ENCODE measurements at places on chromosomes 7 and 10. TPM values are rescaled to one million over a fixed set of nuclear protein-coding genes. Genes with fewer than 3 reads are reported as not detected.

The ADARB2 gene
- 0.10 TPM for total RNA-seq

The GIMAP1 gene
- total RNA-seq: 9.4 TPM

The PARG gene
- 13.7 TPM for total RNA-seq

The GFRA1 gene
- total RNA-seq: 3.7 TPM

The SLC37A3 gene
- total RNA-seq: 29.1 TPM

The MYOZ1 gene
- total RNA-seq: not detected

The FAM25A gene
- not detected for total RNA-seq

The CPSF4 gene
- 17.6 TPM for total RNA-seq

The MEPCE gene
- total RNA-seq: 42.4 TPM

The EPHB6 gene
- total RNA-seq: not detected

The CDNF gene
- 0.44 TPM for total RNA-seq

The SPAG6 gene
- not detected for total RNA-seq

The GLI3 gene
- total RNA-seq: 3.8 TPM

The AKR1D1 gene
- total RNA-seq: not detected

The BMPER gene
- not detected for total RNA-seq

The SYT15 gene
- total RNA-seq: 0.20 TPM

The PGAM1 gene
- 564 TPM for total RNA-seq

The HOXA2 gene
- total RNA-seq: 1.1 TPM

The OGDHL gene
- not detected for total RNA-seq

The ATP6V1F gene
- 128 TPM for total RNA-seq

The NUTM2A gene
- 0.79 TPM for total RNA-seq

The PTN gene
- 0.07 TPM for total RNA-seq

The ACSL5 gene
- total RNA-seq: 64.8 TPM

The ANKRD1 gene
- 785 TPM for total RNA-seq

The ZNRF2 gene
- total RNA-seq: 5.4 TPM

The NEUROD6 gene
- total RNA-seq: not detected

The KIAA1549 gene
- total RNA-seq: 3.8 TPM

The MAGI2 gene
- 0.84 TPM for total RNA-seq

The P4HA1 gene
- 30.8 TPM for total RNA-seq

Measured in mammary microvascular endothelial cell (primary cell).